ENCODE measurements at places on chromosomes 6 and 20.

- DNase-seq: no peak
Observed at GRCh38 chr20:46826343-46826984, 68.2 kb upstream of the EYA2 start.

GRCh38 chr6:141610741-141611140 lies 522.0 kb upstream of the GJE1 start:
- no peak for DNase-seq

DNA sequence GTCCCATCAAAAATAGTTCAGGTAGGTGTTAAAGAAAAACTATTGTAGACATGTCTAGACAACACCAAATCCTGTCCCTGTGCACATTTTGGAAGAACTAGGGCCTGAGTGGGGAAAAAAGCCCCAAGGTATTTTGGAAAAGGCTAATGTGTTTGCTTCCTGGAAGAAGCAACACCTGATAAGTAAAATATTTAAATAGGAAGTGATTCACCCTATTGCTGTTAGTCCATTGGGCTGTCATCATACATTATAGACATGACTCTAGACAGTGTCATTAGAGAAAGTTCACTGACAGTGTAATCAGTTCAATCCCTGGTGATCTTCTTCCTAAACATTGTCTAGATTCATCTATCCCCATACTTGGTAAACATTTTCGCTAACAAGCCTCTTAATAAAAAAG lies 465.3 kb downstream of the CBLN4 start:
- DNase-seq: no peak

DNA sequence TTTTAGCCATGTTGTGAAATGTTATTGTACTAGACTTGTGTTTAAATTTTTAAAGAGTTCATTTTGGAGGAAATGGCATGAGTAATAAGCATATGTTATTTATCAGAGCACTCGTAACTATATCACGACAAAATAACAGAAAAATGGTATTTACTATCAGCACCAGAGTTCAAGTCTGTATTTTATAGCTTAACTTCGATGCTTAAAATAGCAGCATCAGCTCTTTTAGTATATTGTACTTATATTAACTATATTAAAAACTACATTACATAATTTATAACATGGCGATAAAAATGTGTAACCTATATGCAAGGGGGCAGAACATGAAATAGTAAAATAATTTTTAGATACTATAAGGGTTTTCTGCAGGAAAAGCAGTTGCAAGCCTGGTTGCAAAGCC lies 52.9 kb downstream of the ABRACL start:
- no peak for DNase-seq

DNA sequence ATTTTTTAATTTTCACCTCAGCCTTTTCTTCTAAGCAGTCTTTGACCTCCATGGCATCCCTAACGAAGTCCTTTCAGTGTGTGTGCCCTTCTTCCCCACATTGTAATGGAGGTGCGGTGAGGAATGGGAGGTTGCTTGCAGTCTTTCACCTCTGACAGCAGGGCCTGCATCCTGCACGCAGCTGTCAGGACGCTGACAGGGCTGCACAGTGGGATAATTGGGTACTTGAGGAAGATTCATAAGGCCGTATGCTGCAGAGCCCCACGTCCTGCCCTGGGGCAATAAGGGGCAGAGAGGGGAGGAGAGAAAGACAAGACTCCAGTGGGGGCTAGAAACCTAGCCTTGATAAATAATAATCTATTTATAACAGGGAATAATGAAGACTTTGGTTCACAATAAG lies 184.7 kb downstream of the SAMD5 start:
- no peak for DNase-seq

- peak; percentile 90 for DNase-seq
Observed at GRCh38 chr6:40788661-40789655, 201.8 kb upstream of the LRFN2 start.

DNA sequence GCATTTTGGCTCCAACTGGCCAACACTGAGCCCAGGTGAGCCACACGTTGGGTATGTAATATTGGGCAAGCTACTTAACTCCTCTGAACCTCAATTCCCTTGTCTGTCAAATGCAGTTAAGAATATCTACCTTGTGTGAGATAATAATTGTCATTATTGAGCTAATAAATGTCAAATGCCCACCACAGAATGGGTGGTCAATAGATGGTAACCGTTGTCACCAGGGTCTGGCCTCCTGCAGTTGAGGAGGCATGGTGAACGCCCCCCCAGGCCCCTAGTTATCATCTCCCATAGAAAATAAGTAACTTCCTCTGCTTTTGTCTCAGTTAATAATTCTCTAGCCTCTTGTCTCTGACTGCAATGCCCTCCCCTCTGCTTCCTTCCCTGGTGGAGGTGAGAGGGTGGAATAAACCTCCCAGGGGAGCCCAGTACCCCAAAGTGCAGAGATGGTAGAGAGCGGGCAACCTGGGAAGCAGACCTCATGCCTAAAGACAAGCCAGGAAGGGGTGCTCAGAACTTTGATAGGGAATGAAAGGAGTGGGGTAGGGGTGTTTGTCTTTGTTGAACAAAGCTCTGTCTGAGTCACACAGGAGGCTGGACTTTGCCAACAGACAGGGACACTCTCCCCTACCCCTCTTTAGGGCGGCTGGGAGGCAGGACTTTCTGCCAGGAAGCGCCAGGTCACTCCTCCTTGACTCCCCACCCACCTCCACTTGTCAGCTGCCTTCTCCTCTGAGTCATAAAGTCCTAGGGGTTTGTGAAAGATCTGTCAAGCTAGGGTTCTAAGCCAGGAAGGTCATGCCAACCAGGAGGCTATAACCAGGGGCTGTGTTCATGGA lies 1.3 kb upstream of the UNC5CL start:
- DNase-seq: no peak

DNA sequence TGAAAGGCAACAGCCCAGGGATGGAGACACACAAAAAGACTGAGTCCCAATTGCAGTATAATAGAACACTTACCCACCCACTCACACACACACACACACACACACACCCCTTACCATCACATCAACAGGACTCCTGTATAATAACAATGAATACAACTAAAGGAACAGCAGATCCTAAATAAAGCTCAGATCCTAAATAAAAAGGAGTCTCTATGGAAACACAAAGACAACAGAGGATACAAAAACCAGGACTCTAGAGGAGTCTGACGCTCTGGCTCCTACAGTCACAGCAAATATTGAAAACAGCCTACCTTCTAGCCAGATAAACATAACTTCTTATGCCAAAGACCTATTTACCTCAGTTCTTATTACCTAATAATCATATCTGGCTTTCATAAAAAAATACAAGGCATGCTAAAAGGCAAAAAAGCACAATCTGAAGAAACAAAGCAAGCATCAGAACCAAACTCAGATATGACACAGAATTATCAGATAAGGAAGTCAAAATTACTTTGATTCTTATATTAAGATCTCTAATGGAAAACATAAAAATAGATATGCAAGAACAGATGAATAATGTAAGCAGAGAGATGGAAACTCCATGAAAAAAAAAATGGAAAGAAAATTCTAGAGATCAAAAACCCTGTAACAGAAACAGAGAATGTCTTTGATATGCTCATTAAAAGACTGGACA lies 134.9 kb downstream of the MMUT start:
- DNase-seq: no peak

DNA sequence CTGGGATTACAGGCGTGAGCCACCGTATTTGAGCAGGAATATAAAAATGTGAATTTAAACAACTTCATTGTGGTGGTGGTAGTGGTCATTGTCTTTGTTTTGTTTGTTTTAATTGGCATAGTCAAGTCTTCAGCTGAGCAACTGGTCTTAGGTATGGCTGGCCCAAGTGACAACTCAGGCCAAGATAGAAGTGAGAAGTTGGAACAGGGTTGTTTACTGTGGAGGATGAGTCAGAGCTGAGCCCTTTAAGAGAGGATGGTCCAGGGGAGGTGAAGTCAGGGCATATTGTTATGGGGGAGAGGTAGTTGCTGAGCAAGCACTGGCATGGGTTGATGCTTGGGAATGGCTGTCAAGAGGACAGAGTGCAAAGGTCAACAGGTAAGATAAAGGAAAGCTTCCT lies 308.2 kb downstream of the FARS2 start:
- DNase-seq: no peak

- no peak for DNase-seq
Observed at GRCh38 chr6:128057946-128058345, 157.1 kb upstream of the THEMIS start.

GRCh38 chr20:63908008-63908682 lies 13.2 kb downstream of the DNAJC5 start:
- no peak for DNase-seq

- no peak for DNase-seq
Observed at GRCh38 chr6:167689278-167689677, 137.4 kb upstream of the AFDN start.

- DNase-seq: no peak
Observed at GRCh38 chr6:12013307-12013719, 1.2 kb downstream of the HIVEP1 start.

All from WERI-Rb-1 (cell line).